Activated naive CD4-positive, alpha-beta T cell treated with anti-CD3 and anti-CD28 coated beads for 36 hours (primary cell): ENCODE measurements at places on chromosomes 12 and 14. TPM values are rescaled to one million over a fixed set of nuclear protein-coding genes. Genes with fewer than 3 reads are reported as not detected.

Gene DTX1
- total RNA-seq = 8.3 TPM

- no peak for DNase-seq
Measured at GRCh38 chr12:90575995-90576394, 379.0 kb downstream of the CCER1 start.

DNA sequence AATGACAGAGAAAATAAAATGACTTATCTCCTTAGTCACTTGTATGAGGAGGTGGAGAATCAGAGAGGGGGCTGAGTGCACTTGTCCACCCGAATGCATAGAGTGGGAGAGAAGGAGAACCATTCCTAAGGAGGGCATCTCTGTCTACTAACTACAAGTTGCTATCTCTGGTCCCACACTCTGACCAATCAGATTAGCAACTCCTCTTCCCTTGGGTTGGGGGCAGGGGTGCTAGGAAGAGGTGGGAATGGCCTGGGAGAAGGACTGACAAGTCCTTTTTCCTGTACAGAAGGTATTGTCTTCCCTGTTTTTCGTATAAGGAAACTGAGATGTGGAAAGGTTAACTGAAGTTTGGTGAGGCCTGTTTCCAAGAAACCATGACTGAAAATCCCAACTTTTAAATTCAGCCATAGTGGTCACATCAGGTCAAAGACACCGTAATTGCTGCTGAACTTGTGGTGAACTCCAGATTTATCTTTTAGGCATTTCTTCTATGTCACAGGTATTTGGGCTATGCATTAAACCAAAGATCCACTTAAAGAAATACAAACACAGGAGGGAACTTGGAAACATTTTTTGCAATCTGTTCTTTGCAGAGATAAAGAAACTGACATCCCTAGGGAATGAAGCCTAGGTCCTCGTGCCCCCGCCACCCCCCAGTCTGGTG is 207.8 kb downstream of the CRADD start:
- DNase-seq = no peak

- DNase-seq = no peak
Measured at GRCh38 chr14:74963705-74964271, 8.4 kb upstream of the PGF start.
